ENCODE measurements at places on chromosomes 2 and 18. TPM values are rescaled to one million over a fixed set of nuclear protein-coding genes. Genes with fewer than 3 reads are reported as not detected.

DNA sequence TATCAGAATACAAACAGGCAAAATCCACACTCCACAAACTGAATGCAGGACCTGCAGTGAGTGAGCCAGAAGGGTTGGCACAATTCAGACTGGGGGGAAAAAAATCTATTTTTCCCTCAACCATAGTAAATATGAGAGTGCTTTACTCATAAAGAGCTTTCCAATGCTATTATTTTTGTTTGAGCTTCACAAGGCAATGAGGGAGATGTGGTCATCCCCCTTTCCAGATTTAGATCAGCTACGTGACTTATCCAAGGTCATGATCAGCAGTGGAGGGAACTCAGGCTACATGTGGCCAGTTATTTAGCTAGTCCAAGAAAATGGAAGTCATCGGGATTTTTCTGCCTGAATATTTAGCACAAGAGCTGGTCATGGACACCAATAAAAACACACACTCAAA, 120.4 kb upstream of the KLF7 start:
- DNase-seq, result no peak

- DNase-seq, result no peak
These were observed 308.5 kb downstream of the TNS1 start for GRCh38 chr2:217694291-217694690.

GRCh38 chr2:200695191-200695590, 109.4 kb downstream of the AOX1 start:
- no peak for DNase-seq

- DNase-seq, result no peak
These were observed 2.5 kb downstream of the CD8A start for GRCh38 chr2:86788165-86788564.

Gene PLEK
- not detected for total RNA-seq

Gene DPP10
- total RNA-seq, result 0.32 TPM

Gene EPHA4
- total RNA-seq, result 17.3 TPM

Gene PLGLB1
- total RNA-seq, result 0.32 TPM

Gene QPCT
- 27.1 TPM for total RNA-seq
